ENCODE measurements at places on chromosomes 7 and 10. TPM values are rescaled to one million over a fixed set of nuclear protein-coding genes. Genes with fewer than 3 reads are reported as not detected.
A peak's percentile ranks its signal among the peaks of the same experiment; 100 is the strongest.

GRCh38 chr10:80966326-80966986, 428.8 kb downstream of the SH2D4B start:
- DNase-seq, result no peak

DNA sequence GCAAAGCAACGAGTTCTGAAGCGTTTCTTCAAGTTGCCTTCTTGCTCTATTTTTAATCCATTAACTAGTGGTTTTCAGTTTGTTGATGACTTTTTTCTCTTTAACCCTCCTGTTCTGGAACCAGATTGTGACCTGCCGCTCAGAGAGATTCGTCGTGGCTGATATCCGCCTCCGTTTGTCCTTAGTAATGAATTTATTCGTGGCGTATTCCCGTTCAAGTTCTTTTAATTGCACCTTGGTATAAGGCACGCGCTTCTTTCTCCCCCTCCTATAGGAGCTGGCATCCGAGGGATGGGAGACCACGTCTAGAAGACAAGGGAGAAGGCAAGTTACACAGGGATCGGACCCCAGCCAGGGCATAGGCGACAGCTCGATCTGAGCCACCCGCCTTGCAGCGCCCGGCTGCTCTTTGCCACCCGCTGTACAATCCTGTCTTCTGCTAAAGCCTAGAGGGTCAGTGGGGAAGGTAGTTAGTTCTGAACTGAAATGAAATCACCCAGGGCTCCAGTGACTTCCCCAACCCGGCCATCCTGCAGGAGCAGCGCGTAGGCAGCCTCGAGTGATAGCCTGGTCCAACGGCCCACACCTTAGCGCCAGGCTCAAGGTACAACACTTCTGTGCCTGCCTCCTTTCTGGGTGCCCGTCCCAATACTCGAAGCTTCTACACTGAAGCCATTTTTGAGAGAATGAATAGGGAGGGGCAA, 1.6 kb downstream of the HOXA13 start:
- peak; percentile 35 for DNase-seq

DNA sequence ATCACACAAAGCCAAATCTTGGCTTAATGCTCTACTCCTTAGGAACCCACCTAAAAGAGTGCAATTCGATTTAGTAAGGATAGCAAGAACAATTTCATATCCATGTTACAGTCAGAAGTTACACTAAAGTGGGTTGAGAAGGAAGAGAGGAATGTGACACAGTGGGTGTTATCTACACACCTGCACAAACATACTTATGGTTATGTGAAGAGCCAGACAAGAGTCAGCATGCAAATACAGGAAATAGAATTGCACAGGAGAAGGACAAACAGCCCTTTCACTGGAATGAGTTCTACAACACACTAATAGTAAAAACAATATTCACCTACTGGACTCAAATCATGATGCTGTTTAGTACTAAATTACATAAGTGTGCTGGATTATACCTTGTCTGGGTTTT, 262.8 kb downstream of the DGKB start:
- DNase-seq, result no peak

GRCh38 chr10:13614530-13615332, 28.0 kb downstream of the PRPF18 start:
- peak; percentile 37 for DNase-seq

DNA sequence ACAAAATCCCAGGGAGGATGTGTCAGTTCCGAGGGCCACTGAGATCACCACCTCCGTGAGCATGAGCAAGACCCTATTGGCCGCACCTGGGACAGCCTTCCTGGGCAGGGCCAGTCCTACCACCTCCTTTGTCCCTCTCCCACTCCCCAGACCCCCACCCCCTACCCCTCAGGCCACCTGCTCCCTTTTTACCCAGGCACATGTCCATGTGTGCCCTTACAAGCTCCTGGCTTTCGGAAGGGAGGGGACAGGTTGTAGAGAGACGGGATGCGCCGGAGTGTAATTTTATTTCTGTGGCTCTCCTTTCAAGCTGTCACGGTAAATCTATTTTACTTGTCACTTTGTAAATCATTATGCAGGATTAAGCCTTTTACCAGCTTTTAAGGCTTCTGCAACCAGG, 20.9 kb downstream of the ZMIZ1 start:
- DNase-seq, result no peak

DNA sequence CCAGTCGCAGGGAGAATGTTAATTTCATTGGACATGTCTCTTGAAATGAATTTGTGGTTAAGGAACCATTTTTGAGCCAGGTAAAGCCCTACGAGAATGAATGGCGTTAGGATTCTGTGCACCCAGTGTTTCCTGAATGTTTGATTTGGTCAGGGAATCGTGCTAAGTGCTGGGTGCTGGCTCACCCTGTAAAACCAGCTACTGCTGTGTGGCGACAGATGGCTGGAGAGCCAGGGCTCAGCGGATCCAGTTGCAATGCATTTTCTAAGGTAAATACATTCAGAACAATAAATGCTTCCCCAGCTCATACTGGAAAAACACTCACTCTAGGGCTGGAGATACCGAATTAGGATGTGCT, 355.5 kb downstream of the GLRX3 start:
- no peak for DNase-seq

- peak; percentile 57 for DNase-seq
Observed at GRCh38 chr7:24475166-24475961, 97.9 kb upstream of the PALS2 start.

GRCh38 chr7:104951546-104951945, 62.5 kb upstream of the KMT2E start:
- DNase-seq, result no peak

DNA sequence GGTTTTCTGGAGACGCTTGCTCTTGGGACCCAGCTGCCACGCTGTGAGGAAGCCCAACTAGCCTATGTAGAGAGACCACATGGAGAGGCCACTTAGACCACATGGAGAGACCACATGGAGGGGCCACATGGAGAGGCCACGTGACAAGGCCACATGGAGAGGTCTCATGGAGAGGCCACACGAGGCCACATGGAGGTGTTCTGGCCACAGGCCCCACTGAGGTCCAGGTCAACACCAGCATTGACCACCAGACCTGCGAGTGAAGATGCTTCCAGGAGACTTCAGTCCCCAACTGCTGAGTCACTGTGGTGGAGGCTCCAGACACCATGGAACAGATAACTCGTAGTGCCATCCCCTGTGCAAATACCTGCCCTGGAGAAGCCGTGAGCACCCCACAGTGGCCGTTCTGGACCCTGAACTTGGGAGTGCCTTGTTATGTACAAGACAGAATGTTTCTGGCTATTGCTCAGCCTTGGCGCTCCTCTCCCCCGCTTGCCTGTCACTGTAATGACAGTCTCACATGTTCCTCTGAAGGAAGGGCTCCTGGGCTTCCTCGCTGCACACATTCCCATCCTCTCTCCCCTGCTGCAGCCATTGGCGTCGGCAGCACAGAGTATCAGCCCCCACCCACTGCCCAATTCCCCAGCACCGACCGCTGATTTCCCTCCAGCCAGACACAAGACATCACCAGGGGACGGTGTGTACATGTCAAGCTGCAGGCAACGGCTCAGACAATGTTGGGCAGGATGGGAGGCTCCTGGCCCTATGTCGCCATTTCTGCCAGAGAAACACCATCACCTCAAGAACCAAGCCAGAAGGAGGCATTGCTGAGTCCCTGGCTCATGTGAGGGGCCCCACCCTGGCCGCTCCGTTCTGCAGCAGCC, 49.0 kb upstream of the TNRC18 start:
- DNase-seq, result no peak

DNA sequence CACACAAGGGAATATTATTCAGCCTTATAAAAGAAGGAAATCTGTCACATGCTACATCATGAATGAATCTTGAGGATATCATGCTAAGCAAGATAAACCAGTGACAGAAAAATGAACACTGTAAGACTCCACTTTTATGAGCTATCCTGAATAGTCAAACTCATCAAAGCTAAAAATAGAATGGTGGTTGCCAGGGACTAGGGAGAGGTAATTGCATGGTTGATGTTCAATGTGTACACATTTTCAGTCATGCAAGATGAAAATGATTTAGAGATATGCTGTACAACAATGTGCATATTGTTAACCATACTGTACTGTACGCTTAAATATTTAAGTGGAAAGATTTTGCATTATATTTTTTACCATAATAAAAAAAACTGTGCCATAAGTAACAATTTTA, 1349.1 kb downstream of the XPNPEP1 start:
- DNase-seq, result no peak

DNA sequence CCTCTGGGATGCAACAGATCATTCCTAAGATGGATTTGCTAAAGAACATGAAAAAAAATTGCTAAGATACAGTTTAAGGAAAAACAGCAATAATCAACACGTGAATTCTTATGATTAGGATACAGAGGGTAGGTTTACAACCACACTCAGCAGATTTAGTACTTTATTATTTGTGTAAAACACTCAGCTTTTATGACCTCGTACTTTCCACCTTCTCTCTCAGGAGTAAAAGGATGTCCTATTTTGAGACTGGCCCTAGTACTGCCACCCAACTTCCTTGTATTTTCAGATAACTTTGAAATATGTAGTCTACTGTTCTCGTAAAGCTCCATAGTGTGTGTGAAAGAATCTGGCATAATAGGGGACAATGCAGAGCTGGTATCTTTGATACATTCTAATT, 186.1 kb downstream of the ARL4A start:
- no peak for DNase-seq

- DNase-seq, result no peak
Observed at GRCh38 chr10:129924375-129925085, 39.5 kb downstream of the EBF3 start.

- DNase-seq, result no peak
Observed at GRCh38 chr7:31333291-31333690, 7.2 kb downstream of the NEUROD6 start.

DNA sequence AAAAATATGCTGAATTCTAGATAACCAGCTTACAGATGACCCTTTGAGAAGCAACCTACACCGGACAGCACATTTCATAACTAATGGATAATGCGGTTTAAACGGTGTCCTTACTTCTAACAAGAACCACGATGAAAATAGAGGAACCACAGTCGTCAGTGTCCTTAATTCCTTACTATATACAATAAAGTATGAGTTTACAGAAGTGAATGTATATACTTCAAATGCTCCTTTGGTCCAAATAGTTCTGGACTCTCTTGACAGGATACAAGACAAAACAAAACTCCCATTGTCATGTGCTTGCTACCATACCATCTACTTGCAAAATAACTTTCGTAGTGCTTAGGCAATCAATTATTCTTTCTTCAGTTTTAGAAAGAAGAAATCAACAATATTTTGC, 2.4 kb downstream of the NAMPT start:
- DNase-seq, result no peak

DNA sequence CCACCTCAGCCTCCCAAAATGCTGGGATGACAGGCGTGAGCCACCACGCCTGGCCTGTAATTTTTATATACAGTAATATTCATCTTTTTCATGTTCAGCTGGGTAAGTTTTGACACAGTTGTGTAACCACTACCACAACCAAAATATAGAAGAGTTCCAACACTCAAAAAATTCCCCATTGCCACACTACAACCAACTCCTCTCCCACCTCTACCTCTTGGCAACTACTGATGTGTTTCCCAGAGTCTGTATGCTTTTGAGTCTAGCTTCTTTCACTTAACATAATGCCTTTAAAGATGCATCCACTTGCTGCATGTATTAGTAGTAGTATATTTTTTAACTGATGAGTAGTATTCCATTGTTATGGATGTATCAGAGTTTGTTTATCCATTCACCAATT, 90.7 kb downstream of the SRPK2 start:
- no peak for DNase-seq

GRCh38 chr7:99842926-99843325, 15.1 kb downstream of the CYP3A43 start:
- no peak for DNase-seq

- no peak for DNase-seq
Observed at GRCh38 chr10:27826369-27826768, 80.8 kb upstream of the MKX start.

DNA sequence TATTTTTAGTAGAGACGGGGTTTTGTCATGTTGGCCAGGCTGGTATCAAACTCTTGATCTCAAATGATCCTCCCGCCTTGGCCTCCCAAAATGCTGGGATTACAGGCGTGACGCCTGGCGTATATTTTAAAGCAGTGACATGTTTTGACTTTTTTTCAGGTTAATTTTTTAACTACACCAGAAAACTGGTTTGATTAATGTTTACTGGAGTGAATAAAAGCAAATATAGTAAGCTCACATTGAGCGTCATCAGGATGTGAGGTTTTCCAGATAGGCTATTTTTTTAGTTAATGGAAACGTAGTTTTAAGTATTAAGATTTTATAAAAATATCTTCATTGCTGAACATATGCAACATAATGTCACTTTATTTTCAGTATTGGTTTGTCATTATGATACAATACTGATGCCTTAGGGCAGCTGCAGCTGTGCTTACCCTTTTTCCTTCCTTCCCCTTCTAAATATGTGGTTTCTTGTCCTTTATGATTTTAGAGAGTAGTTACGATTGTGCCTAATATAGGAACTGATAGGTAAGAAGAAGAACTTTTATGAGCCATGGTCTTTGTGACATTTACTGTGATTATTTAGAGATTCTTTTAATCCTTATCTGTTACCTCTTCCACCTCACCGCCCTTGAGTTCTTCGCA, 37.3 kb downstream of the TMEM60 start:
- no peak for DNase-seq

DNA sequence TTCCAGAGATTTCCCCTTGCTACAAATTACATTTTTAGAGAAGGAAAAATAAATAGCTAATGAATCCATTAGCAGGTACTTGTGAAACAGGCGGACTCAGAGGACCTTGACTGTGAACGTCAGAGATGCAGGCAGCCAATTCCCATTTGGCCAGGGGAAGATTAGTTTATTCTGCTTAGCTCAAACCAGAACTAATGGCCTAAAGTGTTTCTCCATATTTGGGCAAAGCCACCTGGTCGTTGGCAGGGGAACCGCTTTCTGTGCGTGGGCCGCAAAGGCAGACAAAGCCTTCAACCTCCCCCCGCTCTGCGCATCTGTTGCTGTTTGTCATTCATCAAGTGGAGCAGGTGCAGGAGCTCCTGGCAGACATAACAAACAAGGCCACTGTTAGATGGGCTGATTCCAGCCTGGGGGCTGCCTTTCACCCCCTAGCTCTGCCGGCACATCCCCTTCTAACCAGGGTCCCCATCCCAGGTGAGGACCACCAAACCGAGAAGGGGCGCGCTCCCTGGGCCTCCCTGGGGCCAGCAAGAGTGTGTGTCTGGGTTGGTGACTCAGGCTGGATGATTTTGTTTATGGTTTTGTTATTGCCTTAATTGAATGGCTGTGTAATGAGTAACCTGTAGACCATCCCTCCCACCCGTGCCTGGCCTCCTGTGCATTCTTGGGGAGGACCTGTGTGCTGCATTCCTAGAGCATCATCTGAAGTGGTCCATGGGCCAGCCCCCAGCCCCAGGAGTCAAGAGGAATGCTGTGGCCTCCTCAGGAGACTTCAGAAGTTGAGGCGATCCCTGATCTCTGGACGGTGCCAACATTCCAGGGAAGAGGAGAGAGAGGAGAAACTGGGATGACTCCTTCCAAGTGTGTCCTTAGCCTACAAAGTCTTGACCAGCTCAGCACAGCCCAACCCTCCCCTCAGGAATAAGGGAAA, 14.5 kb upstream of the CPA1 start:
- no peak for DNase-seq

- DNase-seq, result no peak
Observed at GRCh38 chr10:97040248-97040584, 145.5 kb downstream of the SLIT1 start.

GRCh38 chr10:131553121-131553520, 241.6 kb upstream of the TCERG1L start:
- no peak for DNase-seq

The IFIT1B gene
- not detected for total RNA-seq

The MSMB gene
- not detected for total RNA-seq

The HMX2 gene
- total RNA-seq, result 0.35 TPM

The CLRN3 gene
- total RNA-seq, result not detected

The TLX1 gene
- total RNA-seq, result not detected

All from H9 (cell line).